Uterine smooth muscle cell (primary cell): ENCODE measurements at places on chromosomes 2 and 18. TPM values are rescaled to one million over a fixed set of nuclear protein-coding genes. Genes with fewer than 3 reads are reported as not detected.

The RNMT gene
- 31.9 and 34.6 TPM in 2 replicates for total RNA-seq

The CD8B gene
- total RNA-seq, result not detected in 2 replicates

The ALLC gene
- total RNA-seq, result 0.25 TPM in 1 of 2 replicates, not detected in the other

The EPB41L5 gene
- total RNA-seq, result 8.5 and 12.9 TPM in 2 replicates

The GNAL gene
- 0.22 and 0.50 TPM in 2 replicates for total RNA-seq

The GAL3ST2 gene
- total RNA-seq, result 0.25 and 0.44 TPM in 2 replicates

The NTSR2 gene
- not detected in 2 replicates for total RNA-seq

The SRD5A2 gene
- total RNA-seq, result not detected in 2 replicates

The LRRC30 gene
- total RNA-seq, result not detected in 2 replicates

The TSPYL6 gene
- total RNA-seq, result not detected in 2 replicates

The KIAA2012 gene
- total RNA-seq, result not detected in 2 replicates

The TGFBRAP1 gene
- total RNA-seq, result 18.1 and 22.0 TPM in 2 replicates

The DPYSL5 gene
- total RNA-seq, result not detected in 2 replicates

The CTLA4 gene
- not detected in 2 replicates for total RNA-seq

The PROKR1 gene
- not detected in 2 replicates for total RNA-seq

The SERPINB4 gene
- not detected in 2 replicates for total RNA-seq

The CAB39 gene
- 78.4 and 87.0 TPM in 2 replicates for total RNA-seq

The CDH19 gene
- under 0.01 TPM in 1 of 2 replicates, not detected in the other for total RNA-seq

The KLHL14 gene
- not detected in 2 replicates for total RNA-seq

The KANSL3 gene
- 47.0 and 47.5 TPM in 2 replicates for total RNA-seq

The FAHD2B gene
- total RNA-seq, result 11.6 and 14.1 TPM in 2 replicates

The CCDC178 gene
- total RNA-seq, result 0.50 and 2.7 TPM in 2 replicates

The BCL11A gene
- total RNA-seq, result 0.37 and 0.44 TPM in 2 replicates

The POTEJ gene
- not detected in 2 replicates for total RNA-seq

The CLEC4F gene
- not detected in 2 replicates for total RNA-seq

The SPATA3 gene
- not detected in 2 replicates for total RNA-seq

The PRSS56 gene
- not detected in 2 replicates for total RNA-seq

The NLRC4 gene
- total RNA-seq, result not detected in 2 replicates

The HOXD9 gene
- total RNA-seq, result 0.66 and 0.75 TPM in 2 replicates

The NR4A2 gene
- 0.11 and 0.25 TPM in 2 replicates for total RNA-seq

The LONRF2 gene
- 6.5 and 7.6 TPM in 2 replicates for total RNA-seq

The SLC16A14 gene
- 2.2 and 3.5 TPM in 2 replicates for total RNA-seq

The M1AP gene
- total RNA-seq, result under 0.01 and 0.12 TPM in 2 replicates

The SLC19A3 gene
- under 0.01 TPM in 2 replicates for total RNA-seq

The ADCYAP1 gene
- not detected in 2 replicates for total RNA-seq

The ITGA4 gene
- total RNA-seq, result 83.0 and 103 TPM in 2 replicates

The WDR43 gene
- total RNA-seq, result 89.1 and 166 TPM in 2 replicates

The RPRD1A gene
- total RNA-seq, result 71.3 and 76.7 TPM in 2 replicates

The DRC1 gene
- under 0.01 and 0.22 TPM in 2 replicates for total RNA-seq
